ENCODE measurements at places on chromosomes 6 and 20.
A peak's percentile ranks its signal among the peaks of the same experiment; 100 is the strongest.

GRCh38 chr6:35014786-35015185 lies 125.7 kb downstream of the ANKS1A start:
- DNase-seq, result no peak

DNA sequence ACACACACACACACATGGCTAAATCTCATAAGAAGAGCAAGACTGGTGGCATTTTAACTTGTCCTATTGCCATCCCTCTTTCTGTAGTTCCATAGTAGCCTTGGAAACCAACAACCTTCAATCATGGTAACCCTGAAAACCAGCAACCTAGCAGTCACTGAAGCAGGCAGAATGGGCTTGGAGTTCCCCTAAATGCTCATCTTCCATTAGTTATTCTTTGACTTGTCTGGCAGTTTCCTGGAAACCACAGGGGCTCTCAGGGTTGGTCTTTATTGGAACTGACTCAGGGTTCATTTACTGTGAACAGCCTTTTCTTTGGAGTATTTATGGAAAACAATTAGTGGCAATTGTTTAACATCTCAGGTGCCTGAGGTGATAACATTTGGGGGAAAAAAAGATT lies 19.4 kb upstream of the BRPF3 start:
- DNase-seq, result no peak

GRCh38 chr20:64133951-64134407 lies 26.6 kb upstream of the NPBWR2 start:
- no peak for DNase-seq

DNA sequence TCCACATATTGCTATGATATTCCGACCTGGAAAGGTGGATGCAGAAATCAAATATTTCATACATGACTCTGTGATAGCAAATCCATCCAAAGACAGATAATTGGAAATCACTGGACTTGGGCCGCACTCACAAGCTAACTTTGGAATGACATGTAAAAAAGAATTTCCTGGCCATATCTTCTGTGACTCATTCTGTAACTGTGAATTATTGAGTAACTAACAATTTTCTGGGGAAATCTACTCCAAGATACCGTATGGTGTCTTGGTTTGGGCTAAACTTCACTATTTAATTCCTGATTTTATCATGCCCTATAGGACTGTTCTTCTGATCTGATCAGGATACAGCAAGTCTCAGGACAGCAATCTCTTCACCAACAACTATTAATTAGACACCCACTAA lies 92.7 kb upstream of the LY86 start:
- DNase-seq, result no peak

GRCh38 chr6:1127129-1127528 lies 184.8 kb upstream of the FOXQ1 start:
- DNase-seq, result no peak

GRCh38 chr6:150565945-150566344 lies 33.7 kb upstream of the PLEKHG1 start:
- DNase-seq, result no peak

GRCh38 chr6:34004706-34005105 lies 141.2 kb downstream of the GRM4 start:
- DNase-seq, result peak; percentile 55

- DNase-seq, result no peak
Observed at GRCh38 chr6:46263707-46264086, 92.9 kb upstream of the ENPP5 start.

DNA sequence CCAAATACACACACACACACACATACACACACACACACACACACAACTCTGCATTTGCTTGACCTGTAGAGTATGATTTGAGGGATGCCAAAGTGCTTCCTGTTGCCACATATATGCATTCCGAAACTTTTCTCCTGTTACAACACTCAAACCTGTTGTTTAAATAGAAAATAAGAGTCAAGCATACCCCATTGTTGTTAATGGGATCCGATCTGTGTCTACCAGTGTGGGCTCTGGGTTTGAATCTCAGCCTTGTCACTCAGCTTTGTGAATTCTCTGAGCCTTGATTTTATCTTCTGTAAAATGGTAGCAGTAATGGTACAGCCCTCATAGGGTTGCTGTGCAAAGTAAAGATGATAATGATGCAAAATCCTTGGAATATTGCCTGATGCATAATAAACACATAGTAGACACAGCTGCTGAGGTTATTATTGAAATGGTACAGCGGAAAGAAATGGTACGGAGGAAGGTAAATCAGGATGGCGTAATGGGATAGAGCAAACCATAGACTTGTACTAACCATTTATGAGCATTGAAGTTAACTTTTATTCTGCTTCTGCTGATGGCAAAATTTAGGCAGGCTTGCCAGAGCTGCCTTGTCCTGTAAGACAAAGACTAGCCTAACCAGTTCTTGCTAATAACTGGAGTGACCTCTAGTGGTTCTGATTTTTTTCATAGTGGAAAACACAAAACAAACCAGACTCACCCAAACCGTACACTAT lies 113.5 kb upstream of the PHACTR1 start:
- DNase-seq, result peak; percentile 34

DNA sequence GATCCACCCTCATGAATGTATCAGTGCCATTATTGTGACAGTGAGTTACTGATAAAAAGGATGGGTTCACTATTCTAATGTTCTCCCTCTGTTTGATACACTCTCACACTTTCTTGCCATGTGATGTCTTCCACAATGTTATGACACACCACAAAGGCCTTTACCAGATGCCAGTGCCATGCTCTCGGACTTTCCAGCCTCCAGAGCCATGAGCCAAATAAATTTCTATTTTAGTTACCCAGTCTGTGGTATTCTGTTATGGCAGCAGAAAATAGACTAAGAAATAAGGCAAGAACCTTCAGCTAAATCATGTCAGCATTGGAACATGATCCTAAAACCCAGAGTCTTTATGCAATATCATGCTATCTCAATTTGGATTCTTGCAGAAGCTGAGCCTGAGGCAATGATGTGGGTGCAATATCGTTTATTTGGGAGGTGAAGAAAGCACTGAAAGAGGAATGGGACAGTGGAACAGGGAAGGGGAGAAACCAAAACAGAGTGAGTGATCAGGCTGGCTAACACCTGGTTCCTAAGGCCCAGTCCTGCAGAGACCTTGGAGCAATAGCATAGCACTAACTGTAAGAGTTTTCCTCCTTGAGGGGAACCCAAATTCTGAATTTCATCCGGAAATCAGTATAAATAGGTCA lies 130.4 kb upstream of the LRFN2 start:
- DNase-seq, result no peak

- no peak for DNase-seq
Observed at GRCh38 chr6:87122477-87122876, 27.6 kb upstream of the CGA start.

- peak; percentile 79 for DNase-seq
Observed at GRCh38 chr20:50283922-50284810, 93.5 kb downstream of the CEBPB start.

DNA sequence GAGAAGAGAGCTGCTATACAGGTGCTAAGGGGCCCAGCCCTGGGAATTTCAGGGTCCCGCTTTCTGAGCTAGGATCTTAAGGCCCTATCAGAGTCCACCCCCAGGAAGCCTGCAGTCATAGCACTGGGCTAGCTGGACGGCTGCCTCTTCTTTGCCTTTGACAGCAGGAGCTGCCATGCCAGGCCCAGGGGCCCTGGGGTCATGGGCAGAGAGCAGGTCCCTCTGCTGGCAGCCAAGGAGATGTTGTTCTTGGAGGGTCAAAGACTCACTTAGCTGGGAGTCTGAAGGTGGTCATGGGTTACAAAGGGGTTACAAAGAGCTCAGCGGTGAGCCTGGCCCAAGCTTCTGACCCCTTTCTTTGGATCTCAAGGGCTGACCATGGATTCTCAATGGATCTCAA lies 52.7 kb downstream of the RPP21 start:
- DNase-seq, result no peak

DNA sequence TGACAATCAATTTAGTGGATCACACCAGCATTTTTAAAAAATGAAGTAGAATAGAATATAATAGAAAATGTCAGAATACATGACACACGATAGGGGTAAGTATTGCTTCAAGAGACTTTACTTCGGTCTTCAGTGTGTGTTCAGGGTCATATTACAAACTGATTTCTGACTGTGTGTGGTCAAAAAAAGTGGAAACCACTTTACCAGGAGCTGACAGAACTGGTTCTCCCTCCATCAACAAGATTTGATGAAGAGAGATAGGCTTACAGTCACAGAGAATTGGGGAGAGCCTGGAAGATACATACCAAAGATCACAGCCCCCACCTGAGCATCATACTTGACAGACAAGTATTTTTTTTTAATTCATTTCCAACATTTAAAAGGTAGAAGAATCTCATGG lies 21.7 kb downstream of the ARMC2 start:
- no peak for DNase-seq

DNA sequence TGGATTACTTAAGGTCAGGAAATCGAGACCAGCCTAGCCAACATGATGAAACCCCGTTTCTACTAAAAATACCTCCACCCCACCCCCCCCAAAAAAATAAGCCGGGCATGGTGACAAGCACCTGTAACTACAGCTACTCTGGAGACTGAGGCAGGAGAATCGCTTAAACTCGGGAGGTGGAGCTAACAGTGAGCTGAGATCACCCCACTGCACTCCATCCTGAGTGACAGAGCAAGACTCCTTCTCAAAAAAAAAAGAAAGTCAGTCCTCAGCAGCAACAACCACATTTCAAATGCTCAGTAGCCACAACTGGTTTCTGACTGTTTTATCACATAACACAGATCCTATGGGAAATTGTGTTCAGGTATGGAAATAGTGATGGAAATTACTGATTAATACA lies 135.3 kb downstream of the HFE start:
- peak; percentile 49 for DNase-seq

GRCh38 chr6:167856999-167857660 lies 30.4 kb downstream of the AFDN start:
- no peak for DNase-seq

DNA sequence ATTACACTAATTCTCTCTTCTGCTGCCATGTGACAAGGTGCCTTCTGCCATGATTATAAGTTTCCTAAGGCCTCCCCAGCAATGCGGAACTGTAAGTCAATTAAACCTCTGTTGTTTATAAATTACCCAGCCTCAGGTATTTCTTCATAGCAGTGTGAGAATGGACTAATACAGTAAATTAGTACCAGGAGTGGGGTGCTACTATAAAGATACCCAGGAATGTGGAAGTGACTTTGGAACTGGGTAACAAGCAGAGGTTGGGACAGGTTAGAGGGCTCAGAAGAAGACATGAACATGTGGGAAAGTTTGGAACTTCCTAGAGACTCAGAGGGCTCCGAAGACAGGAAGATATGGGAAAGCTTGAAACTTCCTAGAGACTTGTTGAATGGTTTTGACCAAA lies 34.8 kb downstream of the MICA start:
- DNase-seq, result no peak

DNA sequence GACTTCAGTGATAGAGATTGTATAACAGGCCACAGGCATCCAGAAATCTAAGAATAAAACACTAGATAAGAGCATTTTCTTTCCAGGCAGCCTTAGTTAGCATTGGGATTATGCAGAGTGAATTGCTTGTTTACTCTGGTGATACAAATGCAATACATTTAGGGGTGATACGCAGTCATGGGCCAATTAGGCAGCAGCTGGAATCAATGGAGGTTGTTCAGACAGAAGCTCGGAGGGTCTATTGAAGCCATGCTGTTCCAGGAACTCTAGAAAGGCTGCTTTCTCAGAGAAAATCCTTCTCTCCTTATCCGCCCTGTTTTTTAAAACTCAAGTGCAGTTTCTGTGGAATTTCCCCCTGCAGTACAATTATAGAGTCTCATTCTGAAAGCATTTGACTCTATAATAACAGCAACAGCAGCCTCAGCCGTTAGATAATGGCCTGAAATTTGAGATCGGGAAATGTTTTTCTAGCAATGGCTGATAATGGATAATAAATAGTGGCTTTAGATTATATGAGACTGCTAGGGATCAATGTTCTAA lies 364.3 kb upstream of the HS3ST5 start:
- DNase-seq, result peak; percentile 13

DNA sequence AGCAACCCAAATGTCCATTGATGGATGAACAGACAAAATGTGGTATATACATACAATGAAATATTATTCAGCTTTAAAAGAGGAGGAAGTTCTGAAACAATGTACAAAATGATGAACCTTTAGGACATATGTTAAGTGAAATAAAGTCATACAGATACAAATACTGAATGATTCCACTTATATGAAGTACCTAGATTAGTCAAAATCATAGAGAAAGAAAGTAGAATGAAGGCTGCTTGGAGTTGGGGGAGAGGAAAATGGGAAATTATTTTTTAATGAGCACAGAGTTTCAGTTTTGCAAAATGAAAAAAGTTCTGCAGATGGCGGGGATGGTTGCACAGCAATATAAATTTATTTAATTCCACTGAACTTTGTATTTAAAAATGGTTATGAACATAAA lies 12.4 kb downstream of the COL19A1 start:
- no peak for DNase-seq

- DNase-seq, result peak; percentile 78
Observed at GRCh38 chr6:16723826-16724225, 37.4 kb downstream of the ATXN1 start.

GRCh38 chr6:138785079-138785478 lies 10.8 kb upstream of the ECT2L start:
- DNase-seq, result peak; percentile 27

DNA sequence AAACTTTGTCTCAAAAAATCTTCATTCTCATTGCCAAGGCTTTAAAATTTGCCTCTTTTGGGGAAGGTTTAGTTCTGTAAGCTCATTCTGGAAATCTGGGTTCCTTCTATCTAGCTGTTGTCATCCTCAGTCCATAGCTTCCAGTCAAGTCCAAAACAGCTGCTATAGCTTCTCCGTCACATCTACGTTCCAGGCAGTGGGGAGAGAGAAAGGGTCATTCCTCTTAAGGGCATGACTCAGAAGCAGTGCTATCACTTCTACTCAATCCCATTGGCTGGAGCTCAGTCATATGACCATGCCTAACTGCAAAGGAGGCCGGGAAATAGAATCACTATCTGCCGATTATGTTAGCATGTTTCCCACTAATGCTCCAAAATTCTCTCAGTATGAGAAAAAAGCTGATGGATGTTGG lies 141.4 kb upstream of the PTPN1 start:
- DNase-seq, result no peak

DNA sequence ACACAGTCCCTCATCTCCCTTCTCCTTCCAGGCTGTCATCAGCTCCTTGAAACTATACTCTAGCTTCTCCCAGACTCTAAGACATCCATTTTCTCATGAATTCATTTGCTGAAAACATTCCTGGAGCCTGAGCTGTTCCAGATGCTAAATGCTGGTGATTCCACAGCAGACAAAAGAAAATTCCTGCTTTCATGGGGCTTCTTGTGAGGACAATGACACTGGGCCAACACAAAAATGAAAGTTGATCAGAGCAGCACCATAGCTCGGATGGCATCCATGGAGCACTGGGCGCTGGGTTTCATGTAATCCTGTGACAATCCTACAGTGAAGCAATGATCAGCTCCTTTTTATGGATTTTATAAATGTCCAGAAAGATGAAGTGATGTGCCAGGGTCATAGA lies 47.4 kb upstream of the STX16 start:
- no peak for DNase-seq
